ENCODE measurements at places on chromosomes 16 and 17.

- DNase-seq: no peak
These were observed 46.6 kb downstream of the MRM3 start for GRCh38 chr17:828761-829160.

- DNase-seq: no peak
These were observed 25.8 kb downstream of the CUEDC1 start for GRCh38 chr17:57929386-57929785.

DNA sequence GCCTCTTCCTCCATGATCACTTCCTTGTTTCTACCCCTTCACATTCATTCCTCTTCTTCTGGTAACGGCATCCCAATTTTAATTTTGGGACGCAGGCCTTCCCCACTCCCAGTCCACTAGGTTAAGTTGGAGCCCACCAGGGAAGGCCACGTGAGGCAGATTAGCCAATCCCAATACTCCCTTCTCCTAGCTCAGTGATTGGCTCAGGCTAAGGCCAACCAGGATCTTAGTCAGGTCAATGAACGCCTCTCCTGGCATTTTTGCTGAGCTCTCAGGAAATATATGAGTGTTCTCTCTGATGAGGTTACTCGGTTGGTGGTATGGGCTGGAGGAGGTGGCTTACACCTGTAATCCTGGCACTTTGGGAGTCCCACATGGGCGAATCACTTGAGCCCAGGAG is 15.4 kb downstream of the SEZ6L2 start:
- no peak for DNase-seq

DNA sequence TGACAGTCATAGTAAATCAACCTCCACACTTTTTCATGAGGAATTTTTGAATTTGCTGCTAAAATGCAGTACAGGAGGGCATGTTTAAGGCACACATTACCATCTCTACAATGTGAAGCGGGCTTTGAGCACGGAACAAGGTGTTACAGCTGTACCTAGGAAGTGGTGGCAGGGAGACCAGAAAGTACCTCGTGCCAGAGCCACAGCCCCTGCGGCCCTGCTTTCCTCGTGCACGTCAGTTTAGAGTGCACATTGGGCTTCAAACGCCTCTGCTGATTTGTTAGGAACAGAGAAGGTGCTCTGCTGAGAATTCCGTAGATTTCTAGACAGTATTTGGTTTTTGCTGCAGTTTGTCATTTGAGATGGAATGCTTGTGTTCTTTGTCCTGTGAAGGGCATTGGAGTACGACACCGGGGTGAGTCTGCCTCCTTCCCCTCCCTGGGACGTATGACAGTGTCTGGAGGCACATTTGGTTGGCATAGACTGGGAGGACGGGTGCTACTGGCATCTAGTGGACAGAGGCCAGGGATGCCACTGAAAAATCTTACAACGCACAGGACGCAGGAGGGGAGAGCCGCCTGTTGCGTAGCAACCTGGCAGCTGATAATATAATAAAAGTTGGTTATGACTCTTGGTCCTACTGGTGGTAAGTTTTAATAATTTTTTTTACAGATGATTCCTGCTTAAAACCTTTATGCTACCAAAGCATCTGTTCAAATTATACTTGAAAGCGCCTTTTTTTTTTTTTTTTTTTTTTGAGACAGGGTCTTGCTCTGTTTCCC is 9.1 kb downstream of the FOXK2 start:
- DNase-seq: no peak
